Activated naive CD8-positive, alpha-beta T cell treated with anti-CD3 and anti-CD28 coated beads for 36 hours (primary cell): ENCODE measurements at places on chromosomes 16 and 17. TPM values are rescaled to one million over a fixed set of nuclear protein-coding genes. Genes with fewer than 3 reads are reported as not detected.

The TBC1D3C gene
- total RNA-seq = 0.91 TPM

The KARS1 gene
- 347 TPM for total RNA-seq

DNA sequence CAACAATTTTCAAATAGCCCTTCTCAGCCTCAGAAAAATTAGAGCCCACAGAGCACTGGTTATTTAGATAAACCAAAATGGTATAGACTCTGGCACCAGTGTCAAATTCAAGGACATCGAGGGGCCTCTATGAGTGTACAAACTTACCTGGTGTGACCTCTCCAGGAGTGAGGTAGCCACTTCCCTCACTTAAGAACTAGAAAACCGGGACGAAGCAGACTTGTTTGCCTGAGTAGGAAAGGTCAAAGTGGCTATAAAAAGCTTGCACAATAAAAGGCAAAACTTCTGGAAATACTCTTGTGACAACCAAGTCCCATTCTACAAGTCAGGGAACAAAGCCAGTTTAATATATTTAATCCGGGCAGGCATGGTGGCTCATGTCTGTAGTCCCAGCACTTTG, 39.2 kb upstream of the PRSS54 start:
- no peak for DNase-seq

The KIAA0753 gene
- total RNA-seq = 14.8 TPM

DNA sequence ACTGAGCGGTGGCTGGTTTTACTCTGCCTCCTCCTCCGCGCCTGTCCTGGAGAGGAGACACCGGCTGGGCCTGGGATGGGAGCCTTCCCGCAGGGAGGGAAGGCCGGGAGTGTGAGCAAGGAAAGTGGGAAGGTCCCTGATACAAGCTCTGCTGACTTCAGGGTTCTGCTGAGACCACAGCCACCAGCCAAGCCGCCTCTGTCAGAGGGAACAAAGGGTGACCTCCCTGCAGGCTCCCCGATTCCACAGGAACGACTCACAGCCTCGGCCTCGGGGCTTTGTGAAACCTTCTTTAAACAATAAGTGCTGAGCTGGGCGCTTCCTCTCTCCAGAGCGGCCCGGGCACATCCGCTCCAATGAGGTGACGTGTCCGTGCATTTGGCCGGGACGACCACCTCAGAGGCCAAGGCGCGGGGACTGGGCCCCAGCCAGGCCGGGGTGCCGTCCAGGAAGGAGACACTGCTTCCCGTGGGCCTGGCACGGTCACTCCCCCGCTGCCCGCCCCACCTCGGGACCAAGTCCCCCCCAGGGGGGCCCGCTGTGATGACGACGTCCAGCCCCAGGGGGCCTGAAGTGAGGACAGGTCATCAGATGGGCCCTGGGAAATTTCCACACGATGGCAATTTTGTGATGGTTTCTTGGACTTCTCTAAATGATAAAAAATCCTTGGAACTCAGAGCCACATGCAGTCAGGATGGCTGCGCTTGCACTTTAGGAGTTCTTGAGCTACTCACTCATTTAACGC, 11.8 kb upstream of the CIBAR2 start:
- no peak for DNase-seq

DNA sequence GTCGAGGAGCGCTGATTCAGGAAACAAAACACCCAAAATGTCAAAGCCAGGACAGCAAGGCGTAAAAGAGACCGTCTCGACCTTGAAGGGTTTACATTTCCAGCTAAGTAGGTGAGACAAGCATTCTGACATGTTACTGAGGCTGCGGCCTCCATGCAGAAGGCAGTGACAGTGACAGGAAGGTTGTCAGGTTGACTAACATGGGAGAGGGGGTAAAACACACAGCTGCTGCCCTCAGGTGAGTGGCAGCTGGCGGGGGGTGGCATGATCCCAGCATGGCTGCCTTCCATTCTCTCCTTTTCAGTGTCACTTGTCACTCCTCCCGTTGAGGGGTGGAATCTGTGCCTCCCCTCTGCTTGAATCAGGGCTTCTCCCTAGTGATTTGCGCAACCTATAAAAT, 31.9 kb upstream of the CRHR1 start:
- DNase-seq = no peak

GRCh38 chr17:72553051-72553755, 432.4 kb downstream of the SOX9 start:
- no peak for DNase-seq

DNA sequence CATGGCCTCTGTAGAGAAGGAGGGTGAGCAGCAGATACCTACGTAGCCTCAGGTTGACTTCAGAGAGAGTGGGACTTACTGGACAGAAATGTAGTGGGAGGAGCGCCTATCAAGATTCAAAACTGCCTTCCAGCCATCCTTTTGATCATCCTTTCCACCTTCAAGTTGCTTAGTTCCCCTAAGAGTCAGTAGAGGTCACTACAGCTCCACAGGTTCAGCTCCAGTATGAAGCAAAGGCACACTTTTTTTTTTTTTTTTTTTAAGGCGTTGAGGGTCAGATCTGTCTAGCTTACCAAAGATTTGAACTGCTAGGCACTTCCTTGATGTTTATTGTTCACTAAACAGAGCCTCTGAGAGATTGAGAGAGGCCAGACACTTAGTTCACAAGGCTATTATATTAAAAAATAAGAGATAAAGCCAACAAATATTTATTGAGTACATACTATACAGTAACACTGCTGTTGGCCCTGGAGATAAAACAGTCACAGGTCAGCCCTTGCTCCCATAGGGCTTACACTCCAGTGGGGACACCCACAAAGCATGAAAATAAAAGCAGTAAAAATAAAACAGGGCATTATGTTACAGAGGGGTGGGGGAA, 3.1 kb downstream of the RNF227 start:
- peak; percentile 36 for DNase-seq

DNA sequence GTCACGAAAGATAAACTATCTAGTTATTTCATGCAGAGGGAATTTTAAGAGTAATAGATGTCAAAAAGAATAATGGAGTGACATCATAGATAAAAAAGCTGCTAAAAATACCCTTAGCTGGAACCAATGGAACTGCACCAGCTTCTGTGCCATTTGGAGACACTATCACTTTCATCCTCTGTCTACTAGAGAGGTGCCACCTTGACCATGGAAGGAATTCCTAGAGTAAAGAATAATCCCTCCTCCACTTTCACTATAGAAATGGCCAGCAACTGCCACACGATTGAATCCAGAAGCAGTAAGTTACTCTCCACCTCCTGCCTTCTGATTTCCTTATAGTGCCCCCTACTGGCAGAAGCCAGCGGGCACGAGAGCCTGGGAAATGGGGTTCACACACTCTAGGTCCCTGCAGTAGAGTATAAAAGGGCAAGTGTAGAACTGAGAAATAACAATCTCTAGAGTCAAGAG, 2.8 kb upstream of the ALDH3A2 start:
- DNase-seq = peak; percentile 48

The CA4 gene
- total RNA-seq = not detected

DNA sequence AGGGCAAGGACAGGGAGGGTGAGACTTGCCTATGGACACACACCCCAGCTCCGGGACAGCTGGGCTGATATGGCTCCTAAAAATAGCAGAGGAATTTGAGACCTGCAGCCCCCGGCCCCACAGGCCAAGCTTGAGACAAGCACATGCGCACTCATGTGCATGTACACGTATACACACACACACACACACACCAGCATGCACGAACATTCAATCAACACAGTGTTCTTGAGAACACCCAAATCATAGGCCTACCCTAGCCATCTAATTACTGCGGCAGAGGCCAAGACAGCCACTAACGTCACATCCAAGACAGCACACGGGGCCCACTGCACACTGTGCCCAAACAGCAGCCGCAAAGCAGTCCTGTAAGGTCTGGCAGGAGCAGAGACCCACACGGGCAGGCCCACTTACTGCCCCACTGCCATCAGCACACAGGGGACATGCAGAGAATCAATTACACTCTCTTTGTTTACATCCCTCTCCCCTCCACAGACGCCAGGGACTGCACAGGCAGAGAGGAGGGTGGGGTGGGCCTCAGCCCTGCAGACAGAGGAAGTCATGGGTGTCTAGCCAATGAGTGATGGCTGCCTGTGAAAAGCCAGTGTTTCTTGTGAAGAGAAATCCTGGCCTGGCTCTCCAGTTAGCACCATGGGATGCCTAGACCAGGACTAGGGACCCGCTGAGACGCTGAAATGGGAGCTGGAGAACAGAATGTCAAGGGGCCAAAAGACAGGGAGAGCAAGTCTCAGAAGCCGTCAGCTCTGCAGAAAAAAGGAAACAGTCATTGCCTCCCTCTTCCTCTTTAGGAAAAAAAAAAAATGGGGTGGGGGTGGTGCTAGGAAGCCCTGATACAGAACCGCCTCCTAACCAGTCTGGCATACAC, 39.3 kb downstream of the MYO18A start:
- DNase-seq = peak; percentile 45

DNA sequence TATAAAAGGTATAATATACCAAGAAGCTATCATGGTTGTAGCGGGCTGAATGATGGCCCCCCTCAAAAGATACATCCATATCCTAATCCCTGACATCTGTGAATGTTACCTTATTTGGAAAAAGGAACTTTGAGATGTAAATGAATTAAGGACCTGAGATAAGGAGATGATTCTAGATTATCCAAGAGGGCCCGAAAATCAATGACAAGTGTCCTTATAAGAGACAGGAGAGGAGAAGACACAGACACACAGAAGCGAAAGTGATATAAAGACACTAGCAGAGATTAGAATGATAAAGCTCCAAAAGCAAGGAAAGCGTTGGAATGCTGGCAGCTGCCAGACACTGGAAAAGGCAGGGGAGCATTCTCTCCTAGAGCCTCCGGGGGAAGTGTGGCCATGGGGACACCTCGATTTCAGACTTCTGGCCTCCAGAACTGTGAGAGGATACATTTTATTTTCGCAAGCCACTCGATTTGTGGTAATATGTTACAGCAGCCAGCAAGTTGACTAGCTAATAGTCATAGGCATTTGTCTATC, 12.5 kb upstream of the GP1BA start:
- no peak for DNase-seq

The SCN4A gene
- 0.14 TPM for total RNA-seq

DNA sequence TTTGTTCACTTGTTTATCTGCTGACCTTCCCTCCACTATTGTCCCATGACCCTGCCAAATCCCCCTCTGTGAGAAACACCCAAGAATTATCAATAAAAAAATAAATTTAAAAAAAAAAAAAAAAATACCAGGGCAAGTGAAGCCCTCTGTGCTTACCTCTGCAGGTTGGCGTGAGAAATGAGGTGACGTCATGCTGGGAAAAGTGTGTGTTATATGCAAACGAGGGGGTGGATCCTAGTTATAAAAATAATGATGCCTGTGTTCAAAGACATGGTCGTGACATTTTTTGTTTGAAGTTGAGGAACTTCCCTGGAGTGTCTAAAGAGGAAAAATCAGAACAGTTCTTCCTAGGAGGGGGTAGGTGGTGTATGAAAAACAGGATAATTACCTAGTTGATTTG, 20.2 kb downstream of the TMC7 start:
- no peak for DNase-seq

The CACNB1 gene
- 12.7 TPM for total RNA-seq

- no peak for DNase-seq
Observed at GRCh38 chr16:11452746-11453389, 107.6 kb downstream of the RMI2 start.

DNA sequence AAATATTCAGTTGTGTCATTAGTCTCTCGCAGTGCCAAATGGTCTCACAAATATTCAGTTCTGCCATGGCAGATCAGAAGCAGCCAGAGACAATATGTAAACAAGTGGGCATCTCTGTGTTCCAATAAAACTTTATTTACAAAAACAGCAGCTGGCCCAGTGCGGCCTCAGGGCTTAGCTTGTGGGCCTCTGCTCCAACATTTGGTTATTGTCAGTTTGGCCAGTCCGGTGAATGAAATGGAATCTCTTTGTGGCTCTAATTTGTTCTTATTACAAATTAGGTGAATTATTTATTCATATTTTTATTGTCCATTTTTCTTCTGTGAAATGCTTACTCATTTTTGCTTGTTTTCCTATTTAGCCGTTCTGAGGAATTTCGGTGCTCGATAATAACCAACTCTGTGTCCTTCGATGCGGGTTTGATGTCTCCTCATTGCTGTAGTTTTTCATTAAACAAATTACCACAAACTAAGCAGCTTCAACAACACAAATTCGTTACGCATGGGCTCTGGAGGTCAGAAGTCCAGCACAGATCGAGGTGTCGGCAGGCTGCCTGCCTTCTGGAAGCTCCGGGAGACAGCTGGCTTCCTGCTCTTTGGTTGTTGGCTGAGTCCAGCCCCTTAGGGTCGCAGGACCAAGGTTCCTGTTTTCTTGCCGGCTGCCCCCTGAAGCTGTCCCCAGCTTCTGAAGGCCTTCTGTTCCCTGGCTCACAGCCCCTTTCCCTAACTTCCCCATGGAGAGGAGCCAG, 4.1 kb upstream of the SLC38A10 start:
- no peak for DNase-seq

DNA sequence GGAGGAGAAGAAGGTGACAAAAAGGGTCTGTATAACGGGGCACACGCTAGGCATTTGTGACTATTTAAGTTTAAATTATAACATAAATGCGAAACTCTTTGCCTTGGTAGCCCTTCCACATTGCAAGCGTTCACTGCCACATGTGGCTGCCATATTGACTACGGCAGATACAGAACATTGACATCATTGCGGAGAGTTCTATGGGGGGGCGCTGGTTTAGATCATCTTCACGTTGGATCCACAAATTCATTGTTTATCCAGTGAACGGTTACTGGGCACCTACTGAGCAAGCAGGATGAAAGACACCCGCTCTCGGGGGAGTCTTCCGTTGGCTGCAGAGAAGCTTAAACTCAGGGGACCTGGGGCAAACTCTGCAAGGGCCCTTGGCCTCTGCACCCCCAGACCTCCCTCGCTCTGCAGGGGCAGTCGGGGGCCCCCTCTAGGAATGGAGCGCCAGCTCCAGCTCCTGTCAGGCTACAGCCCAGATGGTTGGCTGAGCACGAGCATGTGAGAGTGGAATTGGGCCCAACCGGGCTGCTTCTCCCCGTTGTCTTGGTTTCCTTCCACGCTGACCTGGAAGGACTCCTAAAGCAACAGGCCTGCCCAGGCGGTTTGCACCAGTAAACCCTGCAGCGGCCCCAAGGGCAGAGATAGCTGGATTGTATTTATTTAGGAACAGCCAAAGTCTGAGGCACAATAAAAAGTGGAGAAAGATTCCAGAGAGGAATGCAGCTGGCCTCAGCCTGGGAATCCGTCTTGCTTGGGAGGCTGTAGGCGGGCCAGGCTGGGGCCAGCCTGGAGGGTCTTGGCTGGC, 172.2 kb downstream of the SEC14L1 start:
- DNase-seq = no peak
